ENCODE measurements at places on chromosomes 7 and 10.

- DNase-seq, result no peak
Observed at GRCh38 chr7:11786186-11786585, 45.8 kb downstream of the THSD7A start.

DNA sequence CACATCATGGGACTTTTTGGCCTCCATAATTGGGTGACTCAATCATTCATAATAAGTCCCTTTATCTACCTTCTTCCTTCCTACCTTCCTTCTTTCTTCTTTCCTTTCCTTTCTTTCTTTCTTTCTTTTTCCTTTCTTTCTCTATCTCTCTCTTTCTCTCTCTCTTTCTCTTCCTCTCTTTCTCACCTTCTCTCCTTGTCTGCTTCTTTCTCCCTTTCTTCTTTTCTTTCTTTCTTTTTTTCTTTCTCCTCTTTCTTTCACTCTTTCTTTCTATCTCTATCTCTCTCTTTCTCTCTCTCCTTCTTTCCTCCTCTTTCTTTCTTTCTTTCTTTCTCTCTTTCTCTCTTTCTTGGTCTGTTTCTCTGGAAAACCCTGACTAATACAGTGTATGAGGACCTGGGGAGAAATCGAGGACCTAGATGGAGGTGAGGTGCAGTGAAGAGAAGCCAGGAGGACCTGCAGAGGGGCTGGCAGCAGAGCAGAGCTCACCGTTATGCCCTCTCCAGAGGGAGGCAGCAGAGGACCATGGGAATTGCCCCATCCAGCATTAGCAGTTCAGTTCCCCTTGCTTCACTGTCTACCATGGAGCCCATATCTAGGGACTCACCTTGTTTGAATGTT, 52.7 kb upstream of the BTRC start:
- no peak for DNase-seq

DNA sequence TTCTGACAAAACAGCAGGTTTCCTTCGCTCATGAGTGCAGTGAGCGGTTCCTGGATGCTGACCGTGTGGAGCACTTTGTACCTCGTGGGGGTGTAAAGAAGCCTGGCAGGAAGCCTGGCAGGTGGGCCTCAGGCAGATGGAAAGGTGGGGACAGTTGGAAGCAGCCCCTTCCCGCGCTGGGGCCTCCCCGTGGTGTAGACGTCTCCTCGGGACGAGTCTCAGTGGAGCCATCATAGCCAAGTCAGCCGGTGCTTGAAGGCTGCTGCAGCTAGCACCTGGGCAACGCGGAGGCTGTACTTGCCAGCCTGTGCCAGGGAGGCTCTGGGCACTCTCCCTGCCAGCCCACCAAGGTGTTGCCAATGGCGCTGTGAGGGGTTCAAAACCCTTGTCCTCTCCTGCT, 154.5 kb downstream of the WDR37 start:
- no peak for DNase-seq

- no peak for DNase-seq
Observed at GRCh38 chr10:126639084-126639483, 31.4 kb downstream of the C10orf90 start.

- no peak for DNase-seq
Observed at GRCh38 chr7:33771422-33771821, 133.9 kb upstream of the BMPER start.

- DNase-seq, result no peak
Observed at GRCh38 chr10:102118867-102119266, 1.3 kb downstream of the LDB1 start.

DNA sequence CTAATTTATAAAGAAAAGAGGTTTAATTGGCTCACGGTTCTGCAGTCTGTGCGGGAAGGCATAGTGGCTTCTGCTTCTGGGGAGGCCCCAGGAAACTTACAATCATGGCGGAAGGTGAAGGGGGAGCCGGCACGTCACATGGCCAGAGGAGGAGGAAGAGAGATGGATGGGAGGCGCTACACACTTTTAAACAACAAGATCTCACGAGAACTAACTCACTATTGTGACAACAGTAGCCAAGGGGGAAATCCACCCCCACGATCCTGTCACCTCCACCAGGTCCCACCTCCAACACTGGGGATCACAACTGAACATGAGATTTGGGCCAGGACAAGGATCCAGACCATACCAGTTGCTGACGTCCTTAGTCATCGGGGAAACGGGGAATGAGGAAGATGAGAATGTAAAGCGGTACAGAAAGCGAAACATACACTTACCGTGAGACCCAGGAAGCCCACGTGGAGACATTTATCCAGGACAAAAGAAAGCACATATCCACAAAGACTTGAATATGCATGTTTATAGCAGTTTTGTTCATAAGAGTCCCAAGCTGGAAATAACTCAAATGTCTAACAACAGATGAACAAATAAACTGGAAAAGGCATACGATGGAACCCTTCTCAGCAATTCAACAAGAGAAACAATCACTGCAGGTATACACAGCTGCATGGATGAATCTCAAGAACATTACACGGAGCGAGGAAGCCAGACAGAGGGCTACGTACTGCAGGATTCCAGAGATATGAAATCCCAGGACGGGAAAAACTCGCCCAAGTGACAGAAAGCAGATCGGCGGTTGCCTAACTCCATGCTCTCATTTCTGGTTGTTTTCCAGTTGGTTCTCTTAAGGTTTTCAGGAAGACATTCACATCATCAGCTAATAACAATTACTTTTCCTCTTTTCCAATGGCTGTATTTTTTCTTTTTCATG, 26.2 kb upstream of the INPP5A start:
- no peak for DNase-seq

- no peak for DNase-seq
Observed at GRCh38 chr7:96330193-96330592, 8.3 kb upstream of the SLC25A13 start.

- DNase-seq, result no peak
Observed at GRCh38 chr10:25018703-25019102, 2.3 kb downstream of the THNSL1 start.

DNA sequence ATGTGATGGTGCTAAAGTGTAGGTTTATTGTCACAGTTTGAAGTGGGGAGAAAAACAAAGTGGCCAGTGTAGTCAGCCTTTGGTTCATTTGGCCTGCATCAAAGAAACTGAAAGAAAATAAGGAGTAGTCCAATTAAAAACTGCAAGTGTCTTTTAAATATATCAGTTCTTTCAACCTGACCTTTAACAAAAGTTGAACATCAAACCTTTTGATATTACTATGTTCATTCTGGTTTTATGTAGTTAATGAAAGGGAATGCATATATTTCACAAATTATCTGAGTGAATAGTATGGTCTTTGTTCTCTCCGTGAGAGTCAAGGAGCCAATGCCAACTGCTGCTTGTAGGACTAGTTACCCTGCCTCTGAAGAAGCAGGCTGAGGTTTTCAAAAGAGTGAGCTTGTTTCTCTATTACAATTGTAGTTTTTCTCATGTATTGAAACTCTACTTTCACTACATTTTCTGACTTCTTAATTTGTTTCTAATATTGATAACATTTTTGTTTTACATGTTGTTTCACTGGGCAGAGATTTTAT, 1160.8 kb upstream of the LRRTM3 start:
- DNase-seq, result no peak

DNA sequence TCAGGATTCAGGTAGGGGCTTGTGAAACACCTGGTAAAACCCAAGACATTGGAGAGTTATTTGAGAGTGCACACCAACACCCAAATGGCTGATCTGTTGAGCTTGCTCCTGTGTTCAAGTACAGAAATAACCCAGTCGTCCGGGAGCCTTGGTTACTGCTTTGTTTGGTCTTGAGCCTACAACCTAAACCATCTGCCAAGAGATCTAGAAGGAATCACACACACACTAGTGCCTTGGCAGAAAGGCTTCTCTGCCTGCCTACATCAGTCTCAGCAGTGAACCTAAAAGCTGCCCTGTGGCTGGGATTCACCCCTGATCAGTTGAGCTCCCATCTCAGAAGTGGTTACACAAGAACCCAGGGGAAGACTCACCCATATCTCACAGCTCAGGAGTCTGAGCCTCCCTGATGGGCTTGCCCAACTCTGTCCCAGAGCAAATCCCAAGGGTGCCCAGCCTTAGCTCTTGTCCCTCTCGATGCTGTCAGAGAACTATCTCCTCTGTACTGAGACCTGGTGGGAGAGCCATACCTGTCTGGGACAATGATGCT, 167.6 kb downstream of the CXCL12 start:
- no peak for DNase-seq

- no peak for DNase-seq
Observed at GRCh38 chr10:53357587-53357986, 585.0 kb upstream of the MBL2 start.

GRCh38 chr10:97217299-97217698, 31.5 kb upstream of the SLIT1 start:
- no peak for DNase-seq

DNA sequence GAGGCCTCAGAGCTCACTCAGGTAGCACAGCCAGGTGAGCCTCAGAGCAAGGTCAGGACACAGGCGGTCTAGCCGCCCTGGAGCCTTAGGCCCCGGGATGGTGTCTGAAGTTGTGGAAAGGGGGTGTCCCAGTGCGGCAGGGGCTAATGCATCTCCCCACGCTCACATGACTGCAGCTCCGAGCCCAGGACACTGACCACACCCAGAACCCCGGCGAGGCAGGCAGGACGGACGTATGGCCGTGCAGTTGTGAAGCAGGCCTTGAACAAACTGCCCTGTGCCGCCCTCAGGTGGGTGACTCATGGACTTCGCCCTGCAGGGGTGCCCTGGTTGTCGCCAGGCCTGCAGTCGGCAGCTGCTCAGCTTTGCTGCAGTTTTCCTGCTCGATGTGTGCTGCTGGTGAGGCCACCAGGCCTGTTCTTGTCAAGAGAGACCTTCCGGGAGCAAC, 5.0 kb upstream of the PRKAR1B start:
- no peak for DNase-seq

DNA sequence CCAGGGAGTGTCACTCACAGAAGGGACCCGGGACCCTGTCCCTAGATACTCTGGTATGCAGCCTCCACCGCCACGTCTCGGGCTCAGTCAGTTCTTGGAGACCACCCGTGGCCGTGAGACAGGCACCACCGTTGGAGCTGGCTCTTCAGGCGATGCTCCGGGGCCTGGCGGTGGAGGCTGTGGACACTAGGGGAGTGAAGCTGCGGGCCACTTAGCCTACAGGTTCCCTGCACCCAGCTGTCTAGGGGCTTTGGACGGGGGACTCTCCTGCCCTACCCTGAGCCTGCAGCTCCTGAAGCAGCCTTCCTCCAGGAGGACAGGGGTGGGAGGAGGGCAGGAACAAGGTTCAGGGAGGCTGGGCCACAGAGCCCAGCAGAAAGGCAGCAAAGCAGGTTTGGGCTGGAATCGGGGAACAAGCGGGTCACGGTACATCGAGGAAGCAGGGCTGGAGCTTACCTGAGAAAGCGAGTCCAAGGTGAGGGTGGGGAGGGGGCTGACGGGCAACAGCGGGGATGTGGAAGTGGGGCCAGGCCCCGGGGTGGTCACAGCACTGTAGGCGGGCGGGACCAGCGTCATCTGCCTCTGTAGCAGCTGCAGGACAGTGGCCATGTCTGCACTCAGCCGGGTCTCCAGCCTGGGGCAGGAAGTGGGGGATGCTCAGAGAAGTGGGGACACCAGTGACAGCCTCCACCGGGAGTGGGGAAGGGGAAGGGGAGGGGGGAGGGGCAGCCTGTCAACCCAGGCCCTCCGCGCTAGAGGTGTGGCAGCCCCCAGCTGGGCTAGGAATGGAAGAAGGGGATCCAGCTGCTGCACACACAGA, 31.5 kb downstream of the KCNH2 start:
- no peak for DNase-seq

DNA sequence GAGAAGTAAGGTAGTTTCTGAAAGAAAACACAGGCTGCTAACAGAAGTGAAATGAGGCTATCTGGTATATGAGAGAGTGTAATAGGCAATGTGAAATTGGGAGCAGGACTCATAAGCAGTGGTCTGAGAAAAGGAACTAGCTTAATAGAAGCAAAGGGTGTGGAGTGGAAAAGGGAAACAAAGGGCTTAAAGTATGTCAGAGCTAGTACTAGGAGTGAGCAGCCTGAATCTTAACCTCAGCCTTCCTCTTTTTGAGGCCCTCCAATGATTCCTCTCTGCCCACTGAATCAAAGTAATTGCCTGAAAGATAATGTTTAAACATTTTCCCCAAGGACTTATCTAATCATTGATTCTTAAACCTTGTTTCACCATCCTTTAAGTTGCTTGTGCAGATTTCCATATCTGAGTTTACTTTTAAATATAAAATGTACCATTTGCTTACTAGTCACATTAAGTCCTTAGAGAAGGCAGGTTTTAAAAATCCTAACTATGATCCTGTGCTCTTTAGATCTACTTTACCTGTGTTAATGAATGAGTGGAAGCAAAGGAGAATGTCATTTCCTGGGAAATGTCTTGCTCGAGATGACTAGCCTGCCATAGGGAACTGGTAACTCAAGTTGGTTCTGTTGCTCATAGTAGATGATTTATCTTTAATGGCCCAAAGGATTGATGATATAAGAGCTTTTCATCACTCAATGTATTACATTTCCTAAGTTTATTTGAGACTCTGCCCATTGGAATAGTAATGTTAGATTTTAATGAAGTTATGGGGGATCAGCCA, 155.0 kb downstream of the SKAP2 start:
- DNase-seq, result peak; percentile 31

DNA sequence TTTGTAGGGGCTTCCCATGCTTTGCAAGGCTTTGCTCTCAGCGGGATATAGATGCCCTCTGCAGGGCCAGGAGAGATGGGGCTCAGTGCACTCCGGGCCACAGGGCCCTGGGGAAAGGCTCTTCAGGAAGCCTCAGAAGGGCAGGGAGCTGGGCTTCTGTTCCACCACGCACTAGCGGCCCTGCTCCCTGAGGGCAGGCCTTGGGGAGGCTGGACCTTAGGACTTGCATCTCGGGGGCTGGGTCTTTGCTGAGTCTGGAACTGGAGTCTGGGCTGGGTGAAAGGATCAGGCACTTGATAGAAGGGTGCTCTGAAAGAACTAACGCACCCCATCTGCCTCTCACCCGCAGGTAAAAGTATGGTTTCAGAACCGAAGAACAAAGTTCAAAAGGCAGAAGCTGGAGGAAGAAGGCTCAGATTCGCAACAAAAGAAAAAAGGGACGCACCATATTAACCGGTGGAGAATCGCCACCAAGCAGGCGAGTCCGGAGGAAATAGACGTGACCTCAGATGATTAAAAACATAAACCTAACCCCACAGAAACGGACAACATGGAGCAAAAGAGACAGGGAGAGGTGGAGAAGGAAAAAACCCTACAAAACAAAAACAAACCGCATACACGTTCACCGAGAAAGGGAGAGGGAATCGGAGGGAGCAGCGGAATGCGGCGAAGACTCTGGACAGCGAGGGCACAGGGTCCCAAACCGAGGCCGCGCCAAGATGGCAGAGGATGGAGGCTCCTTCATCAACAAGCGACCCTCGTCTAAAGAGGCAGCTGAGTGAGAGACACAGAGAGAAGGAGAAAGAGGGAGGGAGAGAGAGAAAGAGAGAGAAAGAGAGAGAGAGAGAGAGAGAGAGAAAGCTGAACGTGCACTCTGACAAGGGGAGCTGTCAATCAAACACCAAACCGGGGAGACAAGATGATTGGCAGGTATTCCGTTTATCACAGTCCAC, 5.4 kb downstream of the EMX2 start:
- DNase-seq, result no peak

DNA sequence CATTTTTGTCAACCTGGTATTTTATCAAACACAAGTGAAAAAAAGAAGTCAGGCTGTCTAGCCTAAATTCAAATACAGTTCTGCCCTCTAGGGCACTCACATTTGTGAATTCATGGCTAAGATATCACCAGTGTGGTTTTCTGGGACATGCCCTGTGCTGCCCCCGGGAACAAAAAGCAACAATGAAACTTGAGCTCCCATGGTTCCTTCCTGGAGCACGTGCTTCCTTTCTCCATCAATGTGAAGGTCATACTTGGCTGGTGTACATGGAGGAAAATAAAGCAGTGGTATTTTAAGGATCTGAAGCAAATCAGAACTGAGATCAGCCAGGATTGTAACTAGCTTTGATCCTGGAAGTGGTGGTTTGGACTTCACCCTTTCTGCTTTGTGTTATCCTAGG, 128.9 kb upstream of the FRMD4A start:
- DNase-seq, result no peak
